H54 (cell line): ENCODE measurements at places on chromosomes 5 and 9.
A peak's percentile ranks its signal among the peaks of the same experiment; 100 is the strongest.

DNA sequence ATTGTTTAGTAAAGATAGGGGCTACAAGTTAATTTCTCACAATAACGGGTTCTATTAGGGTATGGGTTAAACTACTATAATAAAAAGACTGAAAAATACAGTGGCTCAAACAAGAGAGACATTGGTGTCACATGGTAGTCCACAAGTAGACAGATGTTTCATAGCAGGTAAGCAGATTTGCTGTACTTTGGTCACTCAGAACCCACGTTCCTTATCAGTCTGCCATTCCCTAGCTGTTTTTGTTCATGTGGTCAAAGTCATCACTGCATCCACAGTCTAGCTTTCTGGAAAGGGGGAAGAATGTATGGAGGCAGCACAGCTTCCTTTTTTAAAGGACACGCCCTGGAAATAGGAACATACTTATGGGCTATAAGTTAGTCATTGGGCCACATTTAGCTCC, 73.0 kb downstream of the SLC12A2 start:
- no peak for DNase-seq

DNA sequence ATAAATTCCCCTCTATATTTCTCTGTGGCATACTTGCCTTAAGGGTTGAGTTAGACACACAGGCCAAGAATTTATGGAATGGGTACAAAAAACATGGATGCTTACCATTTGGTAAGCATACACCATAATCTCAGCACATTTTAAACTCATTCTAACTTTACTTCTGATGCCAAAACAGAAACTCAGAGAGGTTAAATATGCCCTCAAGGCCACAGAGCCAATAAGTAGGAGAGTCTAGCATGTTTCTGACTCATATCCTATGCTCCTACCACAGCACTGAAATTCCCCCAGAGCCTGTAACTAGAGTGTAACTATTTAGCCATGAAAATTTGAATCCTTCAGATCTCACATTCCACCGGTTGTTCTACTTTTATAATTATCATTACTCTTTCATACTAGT, 559.7 kb downstream of the ACTL7B start:
- DNase-seq = peak; percentile 49

DNA sequence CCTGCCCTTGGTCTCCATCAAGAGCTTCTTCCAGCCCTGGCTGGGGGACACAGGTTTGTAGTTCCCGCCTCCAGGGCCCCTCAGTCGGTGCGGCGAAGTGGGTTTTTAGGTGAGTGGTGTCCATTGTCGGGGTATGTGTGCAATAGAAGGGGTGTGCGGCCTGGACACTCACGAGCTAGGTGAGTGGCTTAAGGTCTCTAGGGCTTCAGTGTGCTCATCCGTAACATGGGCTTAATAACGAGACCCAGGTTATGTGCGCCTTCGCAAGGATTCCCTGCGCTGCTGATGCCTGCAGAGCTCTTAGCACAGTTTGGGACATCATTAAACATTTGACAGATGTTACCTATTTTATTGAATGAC, 656 bp downstream of the CEP78 start:
- DNase-seq = no peak

- no peak for DNase-seq
These were observed 143.8 kb upstream of the VLDLR start for GRCh38 chr9:2477755-2478154.

DNA sequence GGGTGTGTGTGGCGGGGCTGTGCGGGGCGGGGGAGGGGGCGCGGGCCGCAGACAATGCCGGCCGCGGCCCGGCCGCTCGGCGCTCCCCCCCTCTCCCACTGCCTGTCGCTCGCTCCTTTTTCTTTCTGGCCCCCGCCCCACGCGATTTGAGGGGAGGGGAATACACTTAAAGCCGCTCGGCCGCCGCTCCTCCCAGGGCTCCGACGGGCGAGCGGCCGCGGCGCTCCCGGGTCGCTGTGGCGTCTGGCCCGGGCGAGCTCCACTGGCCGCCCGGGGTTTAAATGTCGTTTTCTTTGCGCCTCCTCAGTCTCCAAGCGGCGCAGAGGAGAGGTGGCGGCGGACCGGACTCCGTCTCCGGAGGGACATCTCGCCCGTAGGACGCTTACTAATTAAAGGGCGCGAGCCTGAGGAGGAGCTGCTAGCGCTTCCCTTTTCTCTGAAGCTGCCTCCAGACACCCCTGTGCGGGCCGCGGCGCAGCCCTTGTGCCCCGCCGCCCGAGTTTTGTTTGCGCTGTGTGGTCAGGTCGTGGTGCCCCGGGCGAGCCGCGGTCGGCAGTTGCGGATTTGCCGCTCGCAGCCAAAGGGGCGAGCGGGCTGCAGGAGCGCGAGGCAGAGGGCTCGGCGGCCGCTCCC, 1.4 kb downstream of the ZSWIM6 start:
- DNase-seq = peak; percentile 33

GRCh38 chr9:14846871-14847311, 63.3 kb downstream of the FREM1 start:
- peak; percentile 73 for DNase-seq

DNA sequence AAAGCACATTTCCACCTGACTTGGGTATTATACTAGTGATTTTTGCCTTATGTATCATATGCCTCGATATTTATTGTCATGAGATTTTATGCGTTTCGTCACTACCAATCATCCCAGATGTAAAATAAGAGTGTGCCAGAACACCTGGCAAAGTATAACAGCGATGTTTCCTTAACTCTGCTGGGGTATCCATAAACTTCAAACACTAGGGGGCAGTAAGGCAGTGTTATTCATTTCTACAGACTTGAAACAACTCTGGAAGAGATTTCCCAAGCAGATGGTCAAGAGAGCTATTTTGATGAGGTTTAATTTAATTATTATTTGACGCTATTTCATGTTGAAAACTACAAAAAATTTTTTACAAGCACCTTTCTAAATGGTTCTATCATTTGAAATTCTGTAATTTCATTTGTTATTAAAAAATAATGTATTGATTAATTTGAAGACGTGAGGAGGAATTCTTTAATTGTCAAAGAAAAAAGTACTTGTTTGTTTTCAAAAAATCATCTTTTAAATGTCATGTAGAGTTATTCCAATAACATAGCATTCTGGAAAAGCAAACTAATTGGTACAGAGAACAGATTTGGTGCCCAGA, 388.5 kb upstream of the CTNND2 start:
- DNase-seq = no peak

DNA sequence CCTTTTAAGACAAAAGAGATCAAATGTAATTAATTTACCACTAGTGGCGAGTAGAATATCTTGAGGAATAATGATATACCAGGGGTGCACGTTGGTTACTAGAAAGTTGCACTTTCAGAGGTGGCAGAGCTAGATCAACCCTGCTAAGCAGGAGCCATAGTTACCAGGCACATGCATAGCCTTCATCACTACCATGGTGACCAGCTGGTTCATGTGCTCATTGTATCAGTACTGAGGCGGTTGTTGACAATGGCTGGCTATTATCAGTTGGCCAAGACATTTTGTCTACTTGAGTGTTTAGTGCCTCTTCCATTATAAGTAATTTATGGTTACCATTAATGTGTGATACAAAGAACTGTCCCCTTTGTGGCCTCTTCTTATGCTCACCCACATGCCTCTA, 201.2 kb downstream of the FGF10 start:
- DNase-seq = no peak

GRCh38 chr9:71664566-71664965, 103.7 kb downstream of the CEMIP2 start:
- DNase-seq = no peak

DNA sequence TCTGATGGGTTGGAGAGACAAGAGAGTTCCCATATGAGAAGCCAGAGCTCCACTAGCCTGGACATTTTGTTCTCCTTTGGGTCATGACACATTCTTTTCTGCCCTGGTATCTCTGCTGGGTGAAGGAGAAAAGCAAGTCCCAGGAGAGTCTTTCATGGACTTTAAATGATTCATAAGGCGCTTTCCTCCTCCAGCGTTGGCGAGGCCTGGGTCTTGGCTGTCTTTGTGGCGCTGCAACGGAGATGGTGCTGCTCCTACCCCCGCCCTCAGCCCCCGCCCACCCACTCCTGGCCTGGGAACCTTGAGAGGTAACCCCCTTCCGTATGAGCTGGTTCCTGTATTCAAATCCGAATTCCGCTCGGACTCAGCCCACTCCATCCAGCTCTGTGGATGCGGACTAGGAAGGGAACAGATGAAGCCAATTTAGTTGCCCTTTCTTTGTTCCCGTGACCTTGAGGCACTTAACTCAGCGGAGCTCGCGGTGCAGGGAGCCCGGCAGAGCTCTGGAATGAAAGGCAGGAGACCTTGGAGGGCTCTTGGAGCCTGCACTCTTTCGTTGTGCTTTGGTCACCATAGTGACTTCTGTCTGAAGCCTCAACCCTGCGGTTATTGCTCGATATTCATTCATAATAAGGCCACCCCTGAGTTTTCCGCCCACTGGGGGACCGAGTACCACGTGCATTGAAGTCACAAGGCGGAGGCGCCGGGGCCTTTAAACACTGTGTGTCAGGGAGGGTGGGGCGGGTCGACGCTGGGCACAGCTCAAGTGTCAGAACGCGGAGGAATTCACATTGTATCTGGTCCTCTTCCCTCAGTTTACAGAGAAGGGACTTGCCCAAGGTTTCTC, 14.0 kb upstream of the PWWP2A start:
- DNase-seq = no peak

GRCh38 chr5:167063788-167064187, 1227.7 kb upstream of the WWC1 start:
- DNase-seq = no peak

DNA sequence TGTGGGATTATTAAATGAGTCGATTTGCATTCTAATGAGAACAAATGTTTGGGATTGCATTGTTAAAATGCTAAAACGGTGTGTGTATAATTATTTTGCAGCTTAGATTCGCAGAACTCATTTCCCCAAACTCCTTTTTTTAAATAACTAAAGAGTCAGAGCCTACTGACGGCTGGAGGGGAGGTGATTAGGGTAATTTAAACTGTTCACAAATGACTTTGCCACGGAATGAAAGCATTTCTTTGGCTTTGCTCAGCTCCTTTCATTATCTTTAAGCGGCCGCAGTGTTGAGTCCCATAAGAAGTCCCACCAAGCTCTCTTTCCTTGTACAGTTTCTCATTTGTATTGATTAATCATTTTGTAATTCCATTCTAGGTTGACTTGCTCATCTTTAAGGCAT, 1632.8 kb downstream of the MAT2B start:
- no peak for DNase-seq

- DNase-seq = no peak
These were observed 485.4 kb downstream of the ZNF608 start for GRCh38 chr5:124260921-124261515.

DNA sequence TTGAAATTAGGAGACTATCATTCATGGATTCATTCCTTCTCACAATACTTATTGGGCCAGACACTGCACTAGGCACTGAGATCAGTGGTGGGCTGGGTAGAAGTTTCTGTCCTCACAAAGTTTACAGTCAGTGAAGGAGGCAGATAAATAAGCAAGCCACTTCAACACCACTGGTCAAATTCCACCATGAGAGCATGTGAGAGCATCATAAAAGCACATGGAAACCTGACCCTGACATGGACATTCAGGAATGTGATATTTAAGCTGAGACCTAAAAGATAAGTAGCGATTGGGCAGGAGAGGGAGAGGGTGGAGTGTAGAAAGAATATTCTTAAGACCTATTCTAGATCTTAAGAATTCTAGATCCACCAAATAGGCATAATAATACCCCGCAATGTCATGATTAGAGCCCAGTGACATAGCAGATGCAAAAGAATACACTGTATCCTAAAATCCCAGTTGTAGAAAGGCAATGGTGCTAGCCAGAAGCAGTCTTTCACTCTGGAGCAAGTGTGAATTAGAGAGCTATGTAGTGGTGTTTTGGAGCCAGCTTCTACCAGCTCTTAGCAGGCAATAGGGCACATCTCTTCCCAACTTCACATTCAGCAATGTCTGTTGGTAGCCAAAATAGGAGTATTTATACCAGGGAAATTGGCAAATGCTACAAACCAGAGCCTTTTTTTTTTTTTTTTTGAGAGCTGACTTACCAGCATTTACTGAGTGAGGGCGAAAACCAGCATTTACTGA, 46.4 kb downstream of the SH3RF2 start:
- DNase-seq = no peak

DNA sequence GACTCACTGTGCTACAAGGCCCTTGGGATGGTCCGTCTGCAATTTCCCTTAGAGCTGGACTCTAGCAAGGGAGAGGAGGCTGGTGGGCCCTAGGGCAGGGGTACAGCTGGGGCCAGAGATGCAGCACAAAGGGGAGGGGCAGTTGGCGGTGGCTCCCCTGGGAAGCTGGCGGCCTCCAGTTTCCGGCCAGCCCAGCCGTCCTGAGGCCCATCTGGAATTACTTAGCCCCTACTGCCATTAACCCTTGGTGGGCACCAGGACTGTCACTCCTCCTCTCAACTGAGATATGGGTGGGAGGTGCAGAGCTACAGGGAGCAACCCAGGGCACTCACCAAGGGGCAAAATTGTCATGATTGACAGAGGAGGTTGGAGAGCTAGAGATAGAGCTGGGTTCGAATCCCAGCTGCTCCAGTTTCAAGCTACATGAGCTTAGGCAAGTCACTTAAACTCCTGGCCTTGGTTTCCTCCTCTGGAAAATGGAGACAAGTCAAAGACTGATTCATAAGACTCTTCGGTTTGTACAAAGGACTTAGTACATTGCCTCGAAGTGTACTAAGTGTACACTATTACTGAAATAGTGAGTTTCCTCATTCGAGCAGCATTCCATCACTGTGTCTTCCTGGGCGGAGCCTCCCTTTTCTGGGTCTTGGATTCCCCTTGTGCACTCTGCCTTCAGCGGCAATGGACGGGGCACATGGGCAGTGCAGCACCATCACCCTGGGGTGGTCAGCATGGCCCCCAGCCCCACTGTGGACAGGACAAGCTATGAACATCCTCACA, 2.7 kb upstream of the PDGFRB start:
- no peak for DNase-seq

GRCh38 chr5:64690417-64691151, at the start of gene SHISAL2B:
SHISAL2B (plus strand) TSS chr5:64690503; CDS start chr5:64690624, 121 bp downstream.
- DNase-seq = no peak

- no peak for DNase-seq
These were observed 1.0 kb downstream of the CEMIP2 start for GRCh38 chr9:71767163-71767775.

- no peak for DNase-seq
These were observed 17.7 kb upstream of the ANGPTL2 start for GRCh38 chr9:127140181-127140580.

GRCh38 chr9:118463419-118463818, 759.2 kb downstream of the TLR4 start:
- DNase-seq = no peak

- no peak for DNase-seq
These were observed 480.6 kb upstream of the CYLC2 start for GRCh38 chr9:102514541-102514940.

GRCh38 chr9:77987880-77988525, 43.6 kb downstream of the GNAQ start:
- no peak for DNase-seq

DNA sequence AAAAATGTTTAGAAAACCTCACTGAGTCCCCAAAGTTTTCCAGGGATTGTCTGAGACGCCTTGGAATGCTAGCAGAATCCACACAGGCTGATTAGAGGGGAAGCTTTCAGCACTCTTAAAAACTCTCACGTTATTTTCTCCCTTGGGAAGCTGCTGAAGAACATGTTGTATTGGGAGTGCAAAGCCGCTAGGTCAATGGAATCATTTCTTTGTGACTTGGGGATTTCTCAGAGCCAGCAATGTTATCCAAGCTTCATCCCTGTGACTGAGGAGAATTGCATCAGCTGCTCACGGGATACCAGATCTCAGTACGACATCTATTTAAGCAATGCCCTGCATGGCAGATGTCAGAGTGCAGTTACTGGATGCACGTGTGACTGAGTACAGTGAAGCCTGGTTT, 426.4 kb upstream of the MPDZ start:
- no peak for DNase-seq

GRCh38 chr5:107184871-107185270, 485.9 kb downstream of the EFNA5 start:
- DNase-seq = no peak
